ENCODE measurements at places on chromosomes 16 and 17.

- peak; percentile 73 for DNase-seq
Measured at GRCh38 chr16:58299757-58300349, 5.0 kb upstream of the PRSS54 start.

GRCh38 chr17:74110467-74110866 is 93.0 kb upstream of the RPL38 start:
- no peak for DNase-seq

GRCh38 chr17:73267648-73268537 is 6.2 kb upstream of the CPSF4L start:
- peak; percentile 46 for DNase-seq

GRCh38 chr17:74569020-74570003 is 2.0 kb upstream of the CD300H start:
- DNase-seq, result no peak

DNA sequence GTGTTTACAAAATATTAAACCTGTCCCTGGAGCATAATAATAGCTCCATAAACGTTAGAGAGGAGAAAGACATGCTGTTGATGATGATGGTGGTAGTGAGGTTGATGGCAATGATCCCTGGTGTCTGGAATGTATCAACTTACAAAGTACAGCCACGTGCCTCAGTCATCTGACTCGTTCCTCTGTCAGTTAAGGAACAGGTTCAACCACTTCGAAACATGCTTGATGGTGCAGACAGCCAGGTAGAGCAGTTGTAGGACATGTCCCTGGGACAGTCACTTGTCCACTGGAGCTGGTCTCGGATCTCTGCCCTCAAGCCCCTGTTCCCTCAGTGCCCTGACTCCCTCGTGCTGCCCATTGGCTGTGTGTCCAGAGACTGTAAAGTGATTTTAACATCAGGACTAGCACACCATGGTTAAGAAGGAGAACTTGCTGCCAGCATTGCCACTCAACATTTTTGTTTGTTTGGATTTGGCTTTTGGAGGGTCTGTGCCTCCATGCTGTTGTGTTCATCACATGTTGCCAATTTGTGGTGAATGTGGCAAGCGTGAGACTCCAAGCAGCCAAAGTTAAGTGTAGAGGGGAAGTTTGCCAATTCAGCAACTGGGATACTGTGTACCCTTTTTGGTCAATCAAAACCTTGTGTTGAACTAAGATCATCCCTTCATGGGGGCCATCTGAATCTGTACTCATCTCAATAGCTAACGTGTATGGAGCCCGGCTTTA is 16.3 kb upstream of the SALL1 start:
- no peak for DNase-seq

GRCh38 chr17:3710951-3711383 is 12.7 kb upstream of the HASPIN start:
- DNase-seq, result no peak
